ENCODE measurements at places on chromosomes 3 and 15.

GRCh38 chr3:114697401-114697800, 403.6 kb downstream of the TIGIT start:
- no peak for DNase-seq

DNA sequence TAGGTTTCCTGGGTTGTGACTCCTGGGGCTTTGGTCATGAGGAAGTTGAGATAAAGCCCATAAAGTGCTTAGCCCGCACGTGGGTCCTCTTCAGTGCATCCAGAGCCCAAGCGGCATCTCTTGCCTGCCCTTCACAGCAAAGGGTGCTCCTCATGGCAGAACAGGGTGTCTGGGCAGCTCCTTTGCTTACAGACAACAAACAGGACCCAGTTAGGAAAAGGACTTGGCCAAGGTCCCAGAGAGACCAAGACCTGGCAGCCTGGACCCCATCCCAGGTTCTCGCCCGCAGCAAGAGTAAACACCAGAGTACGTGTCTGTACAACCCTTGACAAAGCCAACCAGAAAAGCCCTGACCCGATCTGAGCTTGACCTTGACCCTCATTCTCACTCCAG, 27.0 kb downstream of the ALS2CL start:
- no peak for DNase-seq

DNA sequence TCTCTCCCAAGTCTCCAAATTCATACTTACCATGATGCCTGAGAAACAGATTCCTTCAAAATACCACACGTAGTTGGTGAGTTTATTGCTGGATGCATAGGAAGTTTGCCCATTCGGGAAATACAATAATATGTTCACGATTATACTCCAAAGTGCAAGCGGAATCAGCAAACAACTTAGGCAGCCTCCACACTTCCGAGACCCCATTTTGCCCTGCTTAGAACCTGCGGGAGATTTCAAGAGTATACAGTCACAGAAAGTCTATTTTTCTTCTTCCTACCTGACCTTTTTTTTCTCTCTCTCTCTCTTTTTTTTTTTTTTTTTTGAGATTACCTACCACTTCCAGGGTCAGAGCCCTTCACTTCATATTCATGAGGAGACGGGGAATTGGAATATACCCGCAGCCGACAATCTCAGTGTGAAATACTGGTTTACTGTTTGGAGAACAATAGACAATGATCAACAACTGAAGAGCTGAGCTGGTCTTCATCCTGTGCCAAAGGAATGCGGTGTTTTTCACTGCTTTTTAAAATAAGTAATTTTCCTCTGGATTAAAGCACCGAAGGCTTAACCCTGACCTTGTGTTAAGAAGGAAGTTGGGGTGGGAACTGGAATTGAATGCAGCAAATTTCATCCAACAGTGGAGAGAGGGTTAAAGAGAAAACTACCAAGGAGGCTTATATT, at the start of gene TM4SF18:
TSS of gene TM4SF18 (minus strand) at position 461 of the 684 bp plus-strand sequence. CDS start at position 207, 254 bp downstream.
- DNase-seq, result no peak

DNA sequence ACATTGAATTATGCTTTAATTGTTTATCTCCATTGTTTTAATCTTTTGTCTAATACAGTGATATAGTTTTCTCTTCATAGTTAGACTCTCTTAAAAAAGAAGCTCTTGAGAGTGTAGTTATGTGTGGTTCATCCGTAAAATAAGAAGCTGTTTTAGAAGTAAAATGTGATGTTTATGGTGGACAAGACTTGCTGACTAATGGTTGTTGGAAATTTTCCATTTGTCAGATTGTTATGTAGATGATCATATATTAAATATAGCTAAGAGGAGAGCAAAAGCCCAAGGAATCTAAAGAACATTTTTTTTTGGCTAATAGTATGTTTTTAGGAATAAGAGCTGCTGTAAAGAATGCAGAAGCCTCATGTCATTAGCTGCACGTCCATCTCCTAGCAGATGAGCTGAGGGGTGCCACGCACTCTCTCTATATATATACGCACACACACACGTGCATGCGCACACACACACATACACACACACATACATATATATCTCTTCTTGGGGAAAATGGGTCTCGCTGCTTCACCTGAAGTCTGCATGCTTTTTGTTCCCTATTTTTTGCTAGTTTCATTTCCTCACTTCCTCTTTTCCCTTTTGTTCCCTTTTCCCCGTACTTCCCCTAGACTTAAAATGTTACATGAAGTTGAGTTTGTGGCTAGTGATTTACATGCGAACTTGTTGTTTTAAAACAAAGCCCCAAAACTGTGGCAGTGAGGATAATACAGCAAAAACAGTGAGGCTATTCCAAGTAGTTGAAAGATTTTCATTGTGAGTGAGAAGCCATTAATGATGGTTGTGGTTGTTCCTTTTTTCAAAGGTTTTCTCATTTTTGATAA, 107.8 kb downstream of the MBNL1 start:
- no peak for DNase-seq

DNA sequence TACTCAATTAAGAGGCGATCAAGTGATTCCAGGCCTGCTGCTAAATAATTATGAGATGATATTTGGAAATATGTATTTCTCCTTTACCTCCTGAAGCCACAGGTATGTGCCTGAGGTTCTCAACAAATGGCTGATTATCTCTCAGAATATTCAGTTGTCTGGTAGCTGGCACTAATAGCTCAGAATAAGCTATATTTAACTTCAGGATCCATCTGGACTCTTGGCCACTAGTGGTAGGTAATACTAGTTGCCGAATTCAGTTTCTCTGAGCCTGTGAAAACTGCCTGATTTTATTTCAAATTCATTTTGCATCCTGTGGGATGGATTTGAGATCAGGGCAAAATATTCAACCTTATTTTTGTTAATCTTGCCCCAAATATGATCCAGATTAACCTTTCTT, 499.0 kb downstream of the DIPK2A start:
- DNase-seq, result no peak

- DNase-seq, result no peak
Observed at GRCh38 chr3:47010111-47010712, 30.7 kb downstream of the NBEAL2 start.

DNA sequence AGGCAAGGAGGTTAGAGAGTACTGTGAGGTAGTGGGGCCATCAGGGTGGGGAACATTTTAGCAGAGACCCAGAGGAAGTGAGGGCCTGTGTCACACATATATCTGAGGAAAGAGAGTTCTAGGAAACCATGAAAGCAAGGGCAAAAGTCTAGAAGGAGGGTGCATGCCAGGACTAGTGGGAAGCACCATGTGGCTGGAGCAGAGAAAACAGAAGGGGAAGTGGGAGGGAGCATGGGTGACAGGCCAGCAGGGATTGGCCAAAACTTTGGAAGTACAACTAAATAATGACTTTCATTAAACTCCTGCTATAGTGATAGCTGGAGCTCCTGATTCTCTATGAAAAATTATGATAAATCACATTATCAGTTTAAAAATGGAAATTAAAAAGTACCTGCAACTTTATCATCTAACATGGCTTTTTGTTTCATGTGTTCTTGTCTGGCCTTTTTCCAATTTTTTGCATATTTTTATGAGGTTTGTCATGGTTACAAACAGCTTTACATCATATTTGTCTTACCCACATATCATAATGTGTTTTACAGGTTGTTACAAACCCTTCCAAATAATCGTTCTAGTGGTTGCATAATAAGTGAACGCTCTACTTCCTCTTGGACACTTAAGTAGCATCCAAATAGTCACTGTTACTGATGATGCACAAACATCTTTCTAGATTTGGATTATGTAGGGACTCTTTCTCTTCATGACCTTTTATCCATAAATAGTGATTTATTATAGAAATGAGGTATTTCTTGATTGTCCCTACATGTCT, 168.3 kb downstream of the NEK10 start:
- no peak for DNase-seq

- DNase-seq, result no peak
Observed at GRCh38 chr15:74062671-74063070, 19.7 kb downstream of the GOLGA6A start.

GRCh38 chr3:152073267-152073666, 195.5 kb upstream of the MBNL1 start:
- no peak for DNase-seq

DNA sequence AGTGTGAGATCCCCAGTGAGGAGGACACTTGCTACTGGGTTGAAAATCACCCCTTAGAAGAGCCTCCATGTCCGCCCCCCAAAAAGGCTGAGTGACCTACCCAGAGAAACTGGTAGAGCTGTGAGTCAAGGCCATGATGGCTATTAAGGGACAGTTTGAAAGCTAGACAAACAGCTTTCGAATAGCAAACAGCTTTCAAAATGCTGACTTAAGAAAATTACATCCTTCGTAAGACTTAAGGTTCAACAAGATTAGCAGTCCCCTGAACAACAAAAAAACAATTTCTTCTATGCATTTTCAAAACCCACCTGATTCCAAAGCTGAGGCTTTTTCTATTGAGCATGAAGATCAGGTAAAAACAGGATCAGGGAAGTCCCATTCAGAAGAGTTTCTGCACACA, 269.7 kb upstream of the SOX2 start:
- no peak for DNase-seq

GRCh38 chr3:165513715-165514701, 317.8 kb upstream of the SLITRK3 start:
- no peak for DNase-seq

- no peak for DNase-seq
Observed at GRCh38 chr3:157274644-157275137, 114.7 kb upstream of the CCNL1 start.

- no peak for DNase-seq
Observed at GRCh38 chr15:74897300-74897701, 7.5 kb downstream of the MPI start.

GRCh38 chr3:68728343-68728742, 204.0 kb downstream of the TAFA4 start:
- DNase-seq, result no peak

- no peak for DNase-seq
Observed at GRCh38 chr3:27125821-27126501, 243.2 kb downstream of the NEK10 start.

- DNase-seq, result no peak
Observed at GRCh38 chr15:38975282-38975990, 410.8 kb upstream of the RASGRP1 start.

GRCh38 chr3:104596551-104596950, 770.2 kb upstream of the ALCAM start:
- DNase-seq, result no peak

DNA sequence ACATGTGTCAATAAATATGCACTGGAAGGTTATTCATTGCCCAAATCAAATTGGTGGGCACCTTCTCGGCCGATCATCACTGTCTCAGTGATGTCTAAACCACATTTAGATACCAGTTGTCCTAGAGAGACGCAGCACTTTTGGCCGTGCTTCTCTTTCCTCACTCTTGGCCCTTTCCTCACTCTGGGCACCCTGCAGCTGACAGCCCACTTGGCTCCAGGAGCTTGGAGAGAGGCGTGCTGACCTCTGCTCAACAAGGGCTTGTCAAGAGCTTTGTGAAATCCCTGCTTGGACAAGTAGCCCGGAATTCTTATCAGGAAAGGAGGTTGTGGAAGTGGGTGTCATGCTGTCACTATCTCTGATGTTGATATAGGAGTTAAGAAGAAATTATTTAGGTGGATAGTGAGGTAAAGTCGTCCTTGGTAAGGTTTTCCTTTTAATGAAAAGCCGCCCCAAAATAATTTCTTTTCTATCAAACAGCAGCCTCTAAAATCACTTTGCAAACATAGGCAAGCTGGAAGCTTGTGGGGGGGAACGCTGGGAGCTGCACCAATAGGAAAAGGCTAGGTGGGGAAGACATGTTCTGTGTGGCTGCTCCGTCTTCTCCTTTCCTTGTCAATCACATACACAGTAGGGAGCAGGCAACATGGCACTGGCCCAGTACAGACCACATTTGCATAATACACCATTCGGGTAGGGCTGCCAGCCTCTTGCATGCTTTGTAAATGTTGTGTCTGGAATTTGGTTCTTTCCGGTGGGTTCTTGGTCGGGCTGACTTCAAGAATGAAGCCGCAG, 126.8 kb upstream of the UBE3A start:
- DNase-seq, result no peak

DNA sequence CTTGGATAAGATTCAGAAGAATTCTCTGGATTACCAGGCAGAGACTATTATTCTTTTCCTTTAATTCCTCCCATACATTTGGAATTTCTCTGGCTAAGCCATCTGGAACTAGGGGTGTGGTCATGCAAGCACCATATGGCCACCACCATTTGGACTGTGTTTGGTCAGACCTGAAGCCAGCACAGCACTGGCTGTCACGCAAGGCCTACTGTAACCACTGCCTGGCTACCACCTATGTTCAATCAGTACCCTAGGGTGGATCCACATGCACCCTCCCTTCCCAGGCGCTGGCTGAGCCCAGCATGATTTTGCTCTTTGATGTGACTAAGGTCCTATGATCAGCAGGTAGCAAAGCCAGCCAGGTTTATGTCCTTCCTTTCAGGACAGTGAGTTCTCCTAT, 287.8 kb upstream of the GOLIM4 start:
- DNase-seq, result no peak

GRCh38 chr3:126338790-126339288, 18.4 kb downstream of the KLF15 start:
- no peak for DNase-seq

DNA sequence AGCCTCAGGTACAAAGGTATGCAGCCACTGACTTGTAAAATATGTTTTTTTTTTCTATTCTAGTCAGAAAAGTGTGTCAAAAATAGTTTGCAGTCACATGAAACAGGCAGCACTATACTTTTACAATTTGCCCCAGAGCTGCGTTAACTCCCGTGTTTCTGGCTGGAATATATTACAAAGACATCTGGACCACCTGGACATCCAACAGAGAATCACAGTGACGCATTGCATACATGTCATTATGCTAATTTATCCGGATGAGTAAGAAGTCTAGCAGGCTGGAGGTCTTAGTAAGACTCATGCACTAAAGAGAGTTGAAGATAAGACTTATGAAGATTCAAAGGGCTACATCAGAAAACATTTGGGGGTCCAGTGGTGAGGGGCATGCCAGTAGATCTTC, 39.2 kb upstream of the STRIT1 start:
- DNase-seq, result no peak

DNA sequence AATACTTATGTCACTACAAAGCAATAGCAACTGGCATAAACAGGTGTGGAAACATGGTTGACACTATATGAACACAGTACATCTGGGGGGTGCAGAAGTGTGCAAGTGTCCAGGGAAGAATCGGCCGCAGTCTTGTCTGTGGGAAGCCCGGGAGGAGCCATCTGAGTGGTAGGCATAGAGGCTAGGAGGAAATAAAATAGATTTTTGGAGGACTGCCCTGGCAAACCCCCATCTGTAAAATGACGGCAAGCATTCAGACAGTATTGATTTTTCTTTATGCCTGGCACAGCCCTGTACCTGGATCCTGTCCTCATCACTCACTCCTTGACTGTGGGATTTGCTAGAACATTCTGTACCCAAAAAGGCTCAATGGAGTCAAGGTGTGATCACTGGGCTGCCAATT, 31.3 kb downstream of the THSD4 start:
- DNase-seq, result no peak

- DNase-seq, result no peak
Observed at GRCh38 chr15:78045189-78045588, 32.3 kb downstream of the TBC1D2B start.

Measured in T-helper 1 cell (primary cell).